ENCODE measurements at places on chromosomes 6 and 20. TPM values are rescaled to one million over a fixed set of nuclear protein-coding genes. Genes with fewer than 3 reads are reported as not detected.

- no peak for DNase-seq
- H3K27me3 ChIP-seq, result peaks cover 3% of the 10 kb centered on the region
- no peaks in the 10 kb centered on the region for H3K36me3 ChIP-seq
- no peak overlapping the region for H3K27ac ChIP-seq
These were observed 55.7 kb upstream of the PREP start for GRCh38 chr6:105458551-105458950.

DNA sequence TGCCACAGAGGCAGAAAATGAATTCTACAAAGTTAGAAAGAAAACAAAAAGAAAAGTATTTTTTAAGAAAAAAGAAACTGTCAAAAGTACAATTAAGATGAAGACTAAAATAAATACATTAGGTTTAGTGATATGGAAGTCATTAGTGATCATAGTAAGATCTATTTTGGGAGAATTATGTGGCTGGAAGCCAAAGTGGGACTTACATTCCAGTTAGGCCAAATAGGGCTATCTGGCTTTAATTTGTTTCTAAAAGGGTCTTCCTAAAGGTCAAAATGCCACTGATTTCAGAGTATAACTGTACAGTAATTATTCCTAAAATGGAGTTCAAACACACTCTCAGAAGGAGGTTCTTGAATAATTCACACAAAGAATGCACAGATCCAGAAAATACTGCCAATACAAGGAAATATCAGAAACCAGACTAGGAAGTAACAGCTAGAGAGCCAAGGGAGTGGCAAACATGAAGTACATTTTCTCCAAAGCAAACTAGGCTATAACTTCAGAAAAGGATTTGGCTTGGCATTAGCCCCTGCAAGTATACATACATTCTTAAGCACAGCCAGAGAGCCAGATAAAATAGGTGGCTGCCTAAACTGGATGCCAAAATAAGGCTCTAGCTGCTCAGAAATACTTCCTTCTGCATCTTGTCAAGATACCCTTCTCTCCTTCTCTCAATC lies 45.3 kb downstream of the PDSS2 start:
- H3K36me3 ChIP-seq, result no peaks in the 10 kb centered on the region
- no peak for DNase-seq
- no peak overlapping the region for H3K4me3 ChIP-seq
- no peak overlapping the region for H3K27ac ChIP-seq

DNA sequence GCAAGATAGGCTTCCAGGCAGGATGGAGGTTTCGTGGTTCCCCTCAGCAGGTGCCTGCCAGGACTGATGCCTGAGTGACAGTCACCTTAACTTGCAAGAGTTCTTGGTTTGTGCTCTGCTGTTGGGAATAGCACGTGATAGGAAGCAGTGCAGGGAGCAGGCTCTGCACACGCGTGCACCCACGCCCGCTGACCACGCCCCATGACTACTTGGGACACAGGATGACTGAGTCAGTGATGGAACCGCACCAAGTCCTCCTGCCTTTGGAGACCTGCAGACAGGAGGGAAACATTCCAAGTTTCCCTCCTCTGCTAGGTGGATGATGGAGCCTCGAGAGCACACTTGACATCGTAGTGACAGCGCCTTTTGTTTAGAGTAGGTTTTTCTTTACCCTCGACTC lies 164.2 kb downstream of the DTNBP1 start:
- no peaks in the 10 kb centered on the region for H3K27me3 ChIP-seq
- H3K36me3 ChIP-seq, result no peaks in the 10 kb centered on the region
- no peak overlapping the region for H3K4me3 ChIP-seq
- H3K27ac ChIP-seq, result no peak overlapping the region
- DNase-seq, result no peak

DNA sequence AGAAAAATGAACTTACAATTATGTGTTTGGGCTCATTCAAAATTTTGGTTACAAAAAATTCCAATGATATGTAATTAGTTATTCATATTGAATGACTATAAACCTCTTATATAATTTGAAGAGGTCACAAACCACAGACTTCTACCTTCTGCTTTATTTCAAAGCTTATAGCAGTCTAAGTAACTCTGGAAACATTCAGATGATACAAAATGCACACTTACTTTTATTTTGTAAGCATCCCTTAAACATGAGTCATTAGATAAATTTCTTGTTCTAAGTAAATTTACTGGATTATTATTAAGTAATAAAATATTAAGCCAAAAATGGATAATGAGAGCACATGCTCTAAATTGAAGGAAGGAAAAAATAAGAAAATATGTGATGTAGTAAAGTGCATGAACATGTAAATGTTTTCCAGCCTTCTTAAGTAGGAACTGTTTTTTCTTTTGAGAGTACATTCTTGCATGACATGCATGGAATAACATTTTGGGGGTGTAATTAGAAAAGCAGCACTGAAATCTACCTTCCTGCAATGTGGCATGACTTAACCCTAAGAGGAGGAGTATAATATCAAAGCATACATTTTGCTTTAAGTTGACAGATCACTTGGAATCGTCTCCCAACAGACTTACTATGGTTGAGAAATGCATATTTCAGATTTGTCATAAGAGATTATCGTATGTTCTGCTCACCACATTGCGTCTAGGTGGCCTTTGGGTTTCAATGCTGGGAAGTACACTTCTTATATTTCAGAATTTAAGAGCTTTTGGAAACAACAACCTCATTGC lies 372.7 kb upstream of the HSF2 start:
- H3K27me3 ChIP-seq, result no peaks in the 10 kb centered on the region
- no peak overlapping the region for H3K4me3 ChIP-seq
- no peaks in the 10 kb centered on the region for H3K4me1 ChIP-seq

- H3K4me1 ChIP-seq, result no peaks in the 10 kb centered on the region
- peaks cover 4% of the 10 kb centered on the region for H3K27me3 ChIP-seq
- DNase-seq, result no peak
- no peaks in the 10 kb centered on the region for H3K36me3 ChIP-seq
- no peak overlapping the region for H3K27ac ChIP-seq
These were observed 15.2 kb downstream of the TBX18 start for GRCh38 chr6:84749181-84749580.

DNA sequence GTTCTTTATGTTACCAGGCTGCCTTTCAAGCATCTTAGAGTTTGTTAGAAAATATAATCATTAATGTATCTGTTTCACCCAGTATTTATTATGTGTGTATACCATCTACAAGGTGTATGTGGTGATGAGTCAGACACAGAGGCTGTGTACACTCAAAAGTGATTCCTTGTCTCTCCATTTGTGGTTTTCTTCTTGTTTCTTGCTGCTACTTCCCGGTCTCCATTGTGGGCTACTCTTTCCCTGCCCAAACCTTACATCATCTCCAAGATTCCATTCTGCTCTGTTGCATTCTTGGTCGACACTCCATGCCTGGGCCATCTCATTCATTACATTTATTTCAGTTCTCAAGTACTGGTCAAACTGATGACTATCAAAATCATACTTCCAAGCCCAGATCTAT lies 182.2 kb upstream of the STXBP5 start:
- H3K27ac ChIP-seq, result no peak overlapping the region
- H3K27me3 ChIP-seq, result no peaks in the 10 kb centered on the region
- DNase-seq, result no peak
- no peaks in the 10 kb centered on the region for H3K4me1 ChIP-seq

GRCh38 chr6:25259756-25260155 lies 19.4 kb upstream of the CARMIL1 start:
- no peak overlapping the region for H3K4me3 ChIP-seq
- DNase-seq, result no peak
- H3K27me3 ChIP-seq, result no peaks in the 10 kb centered on the region
- H3K27ac ChIP-seq, result no peak overlapping the region

CST3 gene
- 726 TPM for total RNA-seq
